ENCODE measurements at places on chromosomes 7 and 10.

DNA sequence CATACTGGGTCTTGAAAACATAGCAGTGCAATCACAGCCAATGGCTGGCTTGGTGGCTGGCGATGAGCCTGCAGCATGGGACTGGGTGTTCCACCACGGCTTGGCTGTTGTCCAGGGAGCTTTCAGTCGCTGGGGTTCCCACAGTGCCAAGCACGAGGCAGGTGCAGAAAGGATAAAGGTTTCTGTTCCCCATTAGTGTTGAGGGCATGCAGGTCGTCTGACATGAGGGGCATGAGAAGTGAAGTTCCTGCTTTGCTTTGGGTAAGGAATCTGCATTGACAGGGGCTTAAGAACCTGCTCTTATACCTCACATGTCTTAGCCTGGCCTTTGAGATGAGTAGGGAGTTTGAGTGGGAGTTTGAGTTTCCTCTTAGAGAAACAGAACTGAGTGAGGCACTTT lies 9.0 kb upstream of the CFTR start:
- no peak for DNase-seq

DNA sequence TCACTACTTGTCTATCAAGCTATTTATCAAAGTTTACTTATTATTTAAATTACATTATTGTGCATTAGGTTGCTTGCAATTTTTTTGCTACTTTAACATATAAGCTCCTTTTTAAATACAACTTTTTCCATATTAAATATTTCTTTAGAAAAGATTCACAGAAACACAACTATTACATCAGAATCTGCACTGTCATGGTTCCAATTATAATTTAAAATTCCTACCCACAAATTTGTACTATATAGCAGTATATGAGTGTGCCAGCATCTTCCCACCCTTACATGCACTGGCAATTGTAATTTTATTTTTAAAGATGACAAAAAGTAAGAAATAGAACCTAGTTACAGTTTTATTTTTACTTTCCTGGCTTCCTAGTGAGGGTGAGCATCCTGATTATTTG lies 15.8 kb downstream of the MINDY3 start:
- DNase-seq: no peak

DNA sequence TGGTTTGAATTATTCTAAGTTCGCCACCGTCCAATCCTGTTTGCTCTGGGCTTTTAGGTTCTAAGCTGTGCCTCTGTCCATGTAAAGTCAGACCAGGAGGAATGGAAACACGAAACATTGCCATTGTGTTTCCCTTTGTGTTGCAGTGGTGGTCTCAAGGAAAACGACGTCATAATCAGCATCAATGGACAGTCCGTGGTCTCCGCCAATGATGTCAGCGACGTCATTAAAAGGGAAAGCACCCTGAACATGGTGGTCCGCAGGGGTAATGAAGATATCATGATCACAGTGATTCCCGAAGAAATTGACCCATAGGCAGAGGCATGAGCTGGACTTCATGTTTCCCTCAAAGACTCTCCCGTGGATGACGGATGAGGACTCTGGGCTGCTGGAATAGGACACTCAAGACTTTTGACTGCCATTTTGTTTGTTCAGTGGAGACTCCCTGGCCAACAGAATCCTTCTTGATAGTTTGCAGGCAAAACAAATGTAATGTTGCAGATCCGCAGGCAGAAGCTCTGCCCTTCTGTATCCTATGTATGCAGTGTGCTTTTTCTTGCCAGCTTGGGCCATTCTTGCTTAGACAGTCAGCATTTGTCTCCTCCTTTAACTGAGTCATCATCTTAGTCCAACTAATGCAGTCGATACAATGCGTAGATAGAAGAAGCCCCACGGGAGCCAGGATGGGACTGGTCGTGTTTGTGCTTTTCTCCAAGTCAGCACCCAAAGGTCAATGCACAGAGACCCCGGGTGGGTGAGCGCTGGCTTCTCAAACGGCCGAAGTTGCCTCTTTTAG lies 46.3 kb upstream of the DMBT1 start:
- no peak for DNase-seq

DNA sequence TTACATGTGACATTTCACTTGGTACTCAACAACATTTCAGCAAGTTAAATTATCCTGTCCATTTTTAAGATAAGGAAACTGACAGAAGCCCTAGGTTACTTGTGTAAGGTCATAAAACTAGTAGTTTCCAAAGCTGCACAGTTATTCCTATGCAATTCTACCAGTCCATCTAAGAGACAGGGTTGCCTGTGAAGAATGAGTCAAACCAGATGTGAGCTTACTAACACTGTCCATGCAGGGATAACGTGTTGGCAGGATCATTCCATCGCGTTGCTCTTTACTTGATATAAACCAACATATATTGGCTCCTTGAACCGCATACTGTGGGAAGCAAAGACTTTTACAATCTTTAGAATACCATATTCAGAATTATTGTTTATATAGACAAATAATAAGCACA lies 280.9 kb upstream of the HGF start:
- DNase-seq: peak; percentile 22

DNA sequence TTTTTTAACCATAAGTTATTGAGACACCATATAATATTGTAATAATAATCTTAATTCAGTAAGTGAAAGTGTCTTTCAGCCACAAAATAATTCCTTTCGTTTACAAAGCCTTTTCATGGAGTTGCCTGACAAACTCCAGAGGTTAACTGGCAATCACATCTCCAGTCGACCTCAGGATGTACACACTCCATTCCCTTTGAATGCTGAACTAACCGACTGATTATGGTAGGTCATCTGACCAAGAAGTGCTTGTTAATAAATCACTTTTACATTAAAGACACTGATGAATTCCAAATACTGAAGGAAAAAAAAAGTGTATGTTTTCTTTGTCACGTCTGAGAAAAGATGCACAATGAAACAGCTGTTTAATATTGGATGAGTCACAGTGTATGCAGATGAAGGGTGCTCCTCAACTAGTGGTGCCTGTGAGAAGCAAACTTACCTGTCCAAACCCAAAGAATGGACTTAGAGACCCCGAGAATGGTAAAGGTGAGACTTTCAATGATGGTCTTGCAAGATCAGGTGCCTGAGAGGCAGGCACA lies 348.1 kb upstream of the VWC2 start:
- peak; percentile 91 for DNase-seq

DNA sequence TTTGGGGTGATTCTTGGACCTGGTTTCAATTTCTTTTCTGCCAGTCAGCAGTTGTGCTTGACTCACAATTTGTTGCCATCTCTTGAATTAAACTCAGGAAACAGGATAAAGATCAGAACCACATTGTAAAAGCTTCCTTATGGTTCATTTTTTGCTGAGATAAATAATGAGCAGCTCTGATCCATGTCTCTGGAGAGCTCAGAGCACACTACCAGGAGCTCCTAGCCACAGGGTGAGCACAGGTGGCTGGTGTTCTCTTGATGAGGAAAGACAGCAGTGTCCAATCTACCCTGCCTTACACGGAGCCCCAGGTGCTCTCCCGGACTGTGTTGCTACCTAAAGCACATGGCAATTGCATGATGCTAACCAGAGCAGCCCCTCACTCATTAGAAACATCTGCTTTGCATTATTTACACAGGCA lies 17.2 kb upstream of the FAM170B start:
- peak; percentile 27 for DNase-seq

- no peak for DNase-seq
These were observed 870 bp downstream of the ANK3 start for GRCh38 chr10:60388709-60389301.
